ENCODE measurements at places on chromosomes 2 and 18.

DNA sequence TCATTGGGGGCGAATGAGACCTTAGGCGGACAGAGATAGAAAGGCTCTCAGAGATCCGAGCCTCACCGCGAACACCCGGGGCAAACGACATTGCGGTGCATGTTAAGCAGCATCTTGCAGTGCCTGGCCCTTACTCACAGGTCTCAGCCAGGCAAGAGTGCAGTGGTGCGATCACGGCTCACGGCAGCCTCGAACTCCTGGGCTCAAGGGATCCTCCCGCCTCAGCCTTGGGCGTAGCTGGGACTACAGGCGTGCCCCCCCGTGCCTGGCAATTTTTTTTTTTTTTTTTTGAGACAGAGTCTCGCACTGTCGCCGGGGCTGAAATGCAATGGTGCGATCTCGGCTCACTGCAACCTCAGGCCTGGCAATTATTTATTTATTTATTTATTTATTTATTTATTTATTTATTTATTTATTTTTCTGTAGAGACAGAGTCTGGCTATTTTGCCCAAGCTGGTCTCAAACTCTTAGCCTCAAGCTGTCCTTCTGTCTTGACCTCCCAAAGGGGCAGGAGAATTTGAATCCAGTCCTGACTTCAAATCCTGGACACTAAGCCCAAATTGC is 1.3 kb downstream of the LAMA3 start:
- DNase-seq, result no peak

DNA sequence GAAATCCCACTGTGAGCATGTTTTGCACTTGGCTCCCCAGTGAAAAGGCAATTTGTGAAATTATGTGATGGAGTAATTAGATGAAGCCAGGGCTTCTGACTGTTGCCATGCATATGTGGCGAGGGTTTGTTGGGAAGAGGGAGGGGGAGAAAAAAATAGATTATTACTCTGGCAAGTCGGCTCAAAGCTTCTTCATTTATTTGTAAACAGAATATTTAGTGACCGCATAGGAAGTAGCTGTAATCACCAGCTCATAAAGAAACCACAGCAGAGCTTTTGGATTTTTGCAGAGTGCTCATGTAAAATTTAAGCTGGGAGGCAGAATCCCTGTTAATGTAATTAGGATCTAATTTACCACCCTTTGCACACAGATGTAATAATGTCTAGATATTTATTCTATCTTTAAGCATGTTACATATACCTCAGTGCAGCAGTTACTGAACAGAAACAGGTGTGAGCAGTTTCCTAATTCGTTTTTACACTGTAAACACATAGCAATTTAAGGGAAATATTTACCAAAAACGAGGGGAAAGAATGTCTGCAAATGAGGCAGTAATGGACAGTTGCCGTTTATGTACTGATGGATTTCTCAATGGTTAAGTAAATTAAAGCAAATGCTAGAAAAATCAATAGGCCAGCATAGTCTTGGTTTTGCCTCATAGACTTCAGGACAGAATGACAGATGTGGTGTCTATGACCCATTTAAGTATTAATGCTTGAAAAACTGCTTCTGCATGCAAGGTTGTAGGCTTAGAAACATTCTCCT is 87.9 kb downstream of the MEIS1 start:
- DNase-seq, result no peak

GRCh38 chr2:138369856-138370255 is 131.7 kb upstream of the SPOPL start:
- no peak for DNase-seq

DNA sequence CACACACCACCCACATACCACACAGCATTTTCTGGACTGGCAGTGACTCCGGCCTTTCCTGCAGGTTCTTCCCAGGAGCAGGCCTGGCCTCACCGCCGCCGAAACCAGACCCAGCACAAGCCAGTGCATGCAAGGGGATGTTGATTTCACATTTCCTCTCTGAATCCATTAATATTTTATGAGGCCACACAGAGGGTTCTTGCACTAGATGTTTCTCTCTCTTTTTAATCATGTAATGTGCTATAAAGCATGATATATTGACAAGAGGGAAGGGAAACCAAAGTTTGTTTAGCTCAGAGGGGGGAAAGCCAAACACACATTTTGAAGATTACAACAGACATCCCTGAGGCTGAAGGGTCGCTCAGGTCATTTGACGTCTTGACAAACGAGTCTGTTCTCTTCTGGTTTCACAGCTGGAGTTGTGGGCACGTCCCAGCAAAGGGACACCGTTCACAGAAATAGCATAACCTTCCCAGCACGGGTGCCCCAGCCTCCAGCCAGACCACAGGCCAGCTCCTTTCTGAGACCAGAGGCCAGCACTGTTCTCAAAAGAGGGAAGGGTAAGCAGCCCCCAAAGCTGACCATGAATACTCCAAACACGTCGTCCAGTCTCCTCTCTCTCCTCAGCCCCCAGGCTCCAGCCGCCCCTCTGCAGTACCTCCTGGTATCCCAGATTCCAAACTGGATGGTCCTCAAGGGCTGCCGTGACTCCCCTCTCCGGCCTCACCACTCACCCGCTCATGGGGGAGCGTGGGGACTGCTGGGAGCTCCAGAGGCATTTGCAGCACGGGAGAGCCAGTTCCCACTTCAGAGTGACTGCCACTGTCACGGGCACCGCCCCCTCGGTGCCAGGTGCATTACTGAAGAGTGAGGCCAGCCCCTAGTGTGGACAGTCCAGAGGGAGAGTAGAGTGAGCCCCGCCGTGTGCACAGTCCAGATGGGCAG is 340.3 kb upstream of the SALL3 start:
- no peak for DNase-seq

DNA sequence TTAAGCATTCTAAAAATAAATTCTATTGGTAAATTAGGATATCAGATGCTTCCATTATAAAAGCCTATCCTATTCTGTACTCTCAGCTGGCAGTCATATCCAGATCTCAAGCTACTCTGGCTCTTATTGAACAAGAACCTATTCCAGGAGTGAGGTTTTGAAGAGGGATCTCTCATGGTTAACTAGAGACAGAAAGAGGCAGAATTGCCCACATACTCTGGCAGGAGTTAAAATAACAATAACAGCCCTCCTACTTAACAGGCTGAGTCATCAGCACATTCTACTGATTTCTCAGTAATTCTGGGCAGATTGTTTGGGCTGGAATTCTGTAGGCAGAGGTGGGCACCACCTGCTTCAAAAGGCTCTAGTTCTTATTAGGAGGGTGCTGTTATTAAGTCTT is 142.0 kb upstream of the UNC80 start:
- DNase-seq, result no peak

DNA sequence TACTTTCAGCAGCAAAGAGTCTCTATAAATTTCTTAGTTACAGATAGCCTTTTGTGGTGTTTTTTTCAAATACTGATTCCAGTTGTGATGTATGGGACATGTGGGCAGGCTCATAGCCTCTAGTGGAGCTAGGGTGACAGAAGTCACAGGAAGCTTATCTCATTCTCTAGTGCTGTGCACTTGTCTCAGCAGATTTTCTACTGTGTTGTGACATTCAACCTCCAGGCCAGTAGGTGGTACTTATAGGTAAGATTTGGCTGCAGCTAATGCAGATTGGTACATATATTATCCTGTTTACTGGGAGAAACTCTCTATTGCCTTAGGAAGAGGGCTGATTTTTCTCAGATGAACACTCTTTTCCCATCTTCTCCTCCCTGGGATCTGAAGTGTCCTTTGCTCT is 176.2 kb downstream of the CALCRL start:
- DNase-seq, result no peak

- DNase-seq, result no peak
Observed at GRCh38 chr18:21456428-21457178, 143.9 kb downstream of the ESCO1 start.

Measured in transverse colon (tissue), 4 donors.